ENCODE measurements at places on chromosomes 2 and 18.

DNA sequence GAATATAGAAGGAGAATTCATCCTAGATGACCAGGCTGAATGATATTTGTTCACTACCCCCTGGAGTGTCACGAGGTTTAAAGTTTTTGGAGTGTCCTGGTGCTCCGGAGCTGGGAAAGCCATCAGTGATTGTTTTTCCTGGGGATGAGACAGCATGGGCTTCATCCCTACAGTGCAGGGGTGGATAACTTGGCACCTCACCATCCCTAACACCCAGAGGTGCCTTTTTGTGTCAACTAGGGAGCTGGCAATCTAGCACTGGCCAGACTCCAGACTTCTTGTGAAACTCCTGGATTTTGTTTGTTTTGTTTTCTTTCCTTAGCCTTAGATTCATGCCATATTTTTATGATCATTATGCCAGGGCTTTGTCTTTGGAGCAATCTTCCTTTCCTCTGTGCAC is 164.8 kb downstream of the PRKCE start:
- peak; percentile 61 for DNase-seq

- peak; percentile 6 for DNase-seq
These were observed 42.4 kb upstream of the PPM1B start for GRCh38 chr2:44126106-44126797.

DNA sequence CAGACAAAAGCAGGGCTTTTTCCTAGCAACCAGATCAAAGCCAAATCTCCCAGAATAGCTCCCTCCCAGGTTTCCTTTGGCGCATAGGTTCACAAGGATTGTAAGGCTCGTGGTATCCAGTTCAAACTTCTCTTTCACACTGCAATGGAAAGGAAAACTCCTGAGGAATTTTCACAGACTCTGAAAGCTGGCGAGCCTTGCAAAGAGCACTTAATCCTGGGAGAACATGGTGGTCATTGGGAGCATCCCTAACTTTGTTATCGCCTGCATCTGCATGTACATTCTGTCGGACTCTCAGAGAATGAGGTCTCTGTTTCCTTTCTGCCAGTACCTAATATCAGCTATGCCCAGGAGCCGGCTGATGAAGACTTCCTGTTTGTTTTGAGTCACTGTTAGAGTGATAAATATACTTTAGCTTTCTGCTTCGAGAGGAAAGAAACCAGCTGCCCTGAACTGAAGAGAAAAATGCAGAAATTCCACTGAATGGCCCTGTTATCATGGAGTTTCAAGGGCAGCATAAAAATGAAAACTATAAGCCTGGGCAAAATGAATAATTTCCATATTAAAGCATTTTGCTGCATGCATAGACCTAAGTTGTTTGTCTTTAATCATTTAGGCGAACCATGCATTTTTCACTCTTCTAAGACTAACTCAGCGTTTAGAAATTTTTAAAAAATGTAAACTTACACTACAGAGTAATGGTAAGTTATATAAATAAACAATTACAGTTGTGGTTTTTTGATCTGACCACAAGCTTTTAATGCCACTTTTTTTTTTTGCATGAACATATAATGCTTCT is 76.4 kb upstream of the ZEB2 start:
- DNase-seq = no peak

- DNase-seq = peak; percentile 52
These were observed 83.0 kb downstream of the LPIN1 start for GRCh38 chr2:11829324-11829946.

GRCh38 chr2:188050726-188051125 is 240.9 kb upstream of the GULP1 start:
- DNase-seq = peak; percentile 45

DNA sequence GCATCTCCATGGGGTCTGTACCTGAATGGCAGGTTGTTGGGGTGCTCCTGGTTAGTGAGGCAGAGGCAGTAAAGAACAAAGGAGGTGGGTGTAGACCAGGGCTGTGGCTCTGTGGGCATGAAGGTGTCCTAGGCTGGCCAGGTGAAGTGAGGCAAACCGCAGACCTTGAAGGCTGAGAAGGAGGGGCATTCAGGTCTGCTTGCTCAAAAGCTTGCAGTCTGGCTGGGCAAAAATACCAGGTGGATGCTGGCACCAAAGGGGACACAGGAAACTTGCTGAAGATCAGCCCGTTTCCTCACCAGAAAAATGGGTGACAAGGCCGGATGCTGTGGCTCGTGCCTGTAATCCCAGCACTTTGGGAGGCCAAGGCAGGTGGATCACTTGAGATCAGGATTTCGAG is 6.7 kb upstream of the B3GNT2 start:
- no peak for DNase-seq

DNA sequence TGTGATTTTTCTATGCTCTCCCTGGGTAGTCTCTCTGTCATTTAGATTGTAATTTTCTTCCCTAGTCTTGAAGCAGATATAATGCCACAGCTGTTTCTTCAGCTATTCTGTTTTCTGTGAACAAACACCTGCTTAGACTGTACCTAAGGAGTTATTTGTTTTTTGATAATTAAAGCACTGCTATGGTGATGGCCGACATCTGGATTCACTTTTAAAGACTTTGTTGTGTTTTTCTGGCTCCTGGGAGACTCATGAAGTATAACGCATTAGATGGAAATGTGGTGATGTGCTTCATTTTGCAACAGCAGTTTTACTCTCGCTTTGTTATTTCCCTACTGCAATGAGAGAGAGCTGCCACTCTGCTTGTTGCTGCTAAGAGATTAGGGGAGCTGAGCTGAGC is 15.7 kb upstream of the C2orf69 start:
- DNase-seq = peak; percentile 51

DNA sequence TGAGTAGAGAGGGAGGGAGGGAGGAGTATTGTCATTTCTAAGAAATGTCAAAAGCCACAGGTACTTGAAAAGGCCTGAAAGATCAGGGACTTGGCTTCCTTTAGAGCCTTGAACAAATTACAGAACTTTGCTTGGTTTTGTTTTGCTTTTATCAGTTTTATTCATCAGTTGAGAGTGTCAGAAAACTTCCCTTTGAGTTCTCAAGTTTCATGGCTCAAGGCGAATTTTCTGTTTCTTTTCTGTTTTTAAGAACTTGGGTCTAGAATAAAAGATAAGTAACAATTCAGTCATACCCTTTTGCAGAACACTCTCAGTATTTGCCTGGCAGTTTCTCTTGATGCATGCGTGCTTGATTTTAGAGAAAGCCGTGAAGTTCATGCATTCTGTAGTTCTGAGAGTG is 531.9 kb downstream of the PARD3B start:
- no peak for DNase-seq

GRCh38 chr18:78980777-78981380 is 1.3 kb downstream of the SALL3 start:
- DNase-seq = no peak

- peak; percentile 18 for DNase-seq
These were observed 37.7 kb upstream of the SMAD2 start for GRCh38 chr18:47968006-47968676.

DNA sequence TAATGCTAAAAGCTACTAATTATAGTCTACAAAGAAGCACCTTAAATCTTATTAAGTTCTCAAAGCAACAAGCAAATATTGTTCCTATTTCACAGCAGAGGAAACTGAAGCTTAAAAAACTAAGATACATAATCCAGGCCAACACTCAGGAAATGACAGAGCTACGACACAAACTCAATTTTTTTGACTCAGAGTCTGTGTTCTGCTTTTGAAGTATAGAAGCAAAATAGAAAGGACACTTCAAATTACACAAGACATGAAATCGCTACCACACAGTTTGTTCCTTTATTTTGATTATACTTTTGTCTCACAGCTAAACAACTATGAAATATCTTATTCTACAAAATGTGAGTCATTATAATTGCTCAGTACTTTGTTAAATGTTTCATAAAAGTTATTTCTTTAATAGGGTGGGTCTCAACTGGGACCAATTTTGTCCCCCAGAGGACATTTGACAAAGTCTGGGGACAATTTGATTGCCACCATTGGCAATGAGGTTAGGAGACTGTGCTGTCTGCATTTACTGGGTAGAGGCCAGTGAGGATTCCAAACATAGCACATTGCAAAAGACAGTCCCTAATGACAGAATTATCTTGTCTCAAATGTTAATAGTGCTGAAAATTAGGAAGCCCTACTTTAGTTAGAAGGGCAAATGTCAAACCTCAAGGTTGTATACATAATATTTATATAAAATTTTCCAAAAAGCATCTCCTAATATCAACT is 101.5 kb upstream of the GRB14 start:
- DNase-seq = no peak

- no peak for DNase-seq
These were observed 5.2 kb downstream of the GALR1 start for GRCh38 chr18:77254711-77255405.

GRCh38 chr18:48714873-48715272 is 176.0 kb downstream of the CTIF start:
- no peak for DNase-seq

All from AG10803 (cell line).